ENCODE measurements at places on chromosomes 11 and 22.

- no peak for DNase-seq
Observed at GRCh38 chr11:111308140-111308539, 9.8 kb downstream of the POU2AF3 start.

DNA sequence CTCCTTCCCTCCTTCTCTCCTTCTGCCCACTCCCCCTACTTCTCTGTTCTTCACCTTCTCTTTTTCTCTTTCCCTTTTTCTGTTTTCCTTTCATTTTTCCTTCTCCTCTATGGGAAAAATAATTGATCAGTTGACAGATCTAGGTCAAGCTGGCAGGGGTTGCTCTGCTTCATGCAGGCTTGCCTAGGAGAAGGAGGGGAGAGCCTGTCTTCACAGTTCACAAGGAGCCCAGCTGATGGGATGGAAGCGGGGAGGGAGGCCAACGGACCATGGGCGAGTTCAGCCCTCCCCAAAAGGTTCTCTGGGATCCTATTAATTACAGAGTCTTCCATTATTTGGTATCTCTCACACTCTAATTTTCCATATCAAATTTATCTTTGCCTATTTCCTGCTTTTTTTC, 5.5 kb downstream of the NTM start:
- no peak for DNase-seq

DNA sequence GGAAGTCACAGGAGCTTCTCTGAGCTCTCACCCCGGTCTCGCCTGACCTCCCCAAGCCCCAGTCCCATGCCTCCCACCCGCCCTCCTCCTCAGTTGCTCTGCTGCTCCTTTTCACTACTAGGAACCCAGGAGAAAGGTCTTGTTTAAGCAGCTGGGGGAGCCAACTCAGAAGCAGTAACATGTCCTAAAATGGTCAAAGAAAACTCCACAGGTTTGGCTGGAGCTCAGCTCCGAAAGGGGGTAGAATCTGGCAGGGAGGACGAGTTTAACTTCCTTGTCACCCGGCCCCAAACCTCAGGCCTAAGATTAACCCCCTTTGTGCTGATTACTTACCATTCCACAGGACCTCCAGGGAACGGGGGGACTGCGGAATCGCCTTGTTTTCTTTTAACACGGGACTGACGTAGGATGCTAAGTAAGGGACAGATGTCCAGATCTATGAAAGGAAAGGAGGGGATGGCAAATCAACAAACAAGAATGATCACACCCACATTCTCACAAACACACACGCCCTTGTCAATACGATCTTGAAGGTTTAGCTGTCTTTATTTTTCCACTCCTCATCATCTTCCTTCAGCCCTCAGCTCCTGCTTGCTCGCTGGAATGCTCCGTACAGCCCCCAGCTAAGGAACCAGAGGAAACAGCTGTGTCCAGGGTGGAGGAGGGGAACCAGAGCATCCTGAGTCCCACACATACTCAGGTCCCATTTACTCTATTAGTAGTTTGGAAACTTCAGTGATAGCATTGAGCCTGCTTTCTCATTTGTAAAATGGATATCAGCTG, 13.5 kb downstream of the PCSK7 start:
- DNase-seq = no peak

DNA sequence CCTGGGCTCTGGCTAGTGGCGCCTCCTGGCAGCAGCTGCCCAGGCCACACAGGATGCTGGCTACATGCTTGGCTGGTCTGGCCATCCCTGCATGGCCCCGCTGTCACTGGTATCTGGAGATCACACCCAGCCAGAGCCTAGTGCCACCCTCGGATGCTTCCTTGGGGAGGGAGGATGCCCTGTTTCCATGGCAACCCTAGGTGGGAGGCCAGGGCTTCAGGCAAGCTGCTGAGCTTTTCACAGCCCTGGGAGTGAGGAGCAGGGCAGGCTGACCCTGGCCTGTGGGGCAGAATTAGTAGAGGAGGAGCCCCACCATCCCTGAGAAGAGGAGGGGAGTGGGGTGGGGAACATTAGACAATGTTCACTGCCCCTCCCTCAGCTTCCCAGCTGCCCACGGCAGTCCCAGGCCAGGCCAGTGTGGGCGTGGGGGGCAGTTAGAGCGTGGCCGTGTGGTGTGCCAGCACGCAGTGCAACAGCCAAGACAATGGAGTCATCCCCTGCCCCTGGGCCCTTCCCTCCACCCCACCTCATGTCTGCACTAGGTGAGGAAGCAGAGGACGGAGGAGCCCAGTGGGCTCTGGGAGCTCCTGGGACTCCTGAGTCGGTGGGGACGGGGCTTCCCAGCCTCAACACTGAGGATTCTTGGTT, 50.4 kb downstream of the PARVB start:
- DNase-seq = no peak

DNA sequence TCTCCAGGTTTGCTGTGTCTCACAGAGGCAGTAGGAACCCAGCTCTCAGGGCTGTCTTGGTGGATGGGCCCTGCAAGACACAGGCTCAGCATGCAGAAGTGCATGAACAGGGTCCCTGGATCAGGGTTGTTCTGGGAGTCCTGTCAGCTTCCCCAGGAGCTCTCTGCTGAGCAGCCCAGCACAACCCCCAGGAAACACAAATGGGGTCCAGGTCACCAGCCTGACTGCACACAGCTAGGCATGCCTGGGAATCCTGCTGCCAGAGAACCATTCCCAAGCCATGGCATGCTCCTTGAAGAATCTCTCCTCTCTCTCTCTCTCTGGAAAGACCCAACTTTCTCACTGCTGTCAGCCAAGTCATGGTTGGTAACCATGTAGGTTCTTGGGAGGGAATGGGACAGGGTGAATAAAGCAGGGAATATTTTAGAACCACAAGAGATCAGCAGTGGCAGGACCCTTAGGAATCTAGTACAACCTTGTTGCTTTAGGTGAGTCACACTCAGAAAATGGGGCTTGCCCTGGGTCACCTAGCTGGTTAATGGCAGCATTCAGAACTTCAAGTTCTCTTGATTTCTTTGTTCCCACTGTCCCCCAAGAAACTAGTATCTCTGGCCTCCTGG, 21.4 kb downstream of the TUB start:
- DNase-seq = no peak

DNA sequence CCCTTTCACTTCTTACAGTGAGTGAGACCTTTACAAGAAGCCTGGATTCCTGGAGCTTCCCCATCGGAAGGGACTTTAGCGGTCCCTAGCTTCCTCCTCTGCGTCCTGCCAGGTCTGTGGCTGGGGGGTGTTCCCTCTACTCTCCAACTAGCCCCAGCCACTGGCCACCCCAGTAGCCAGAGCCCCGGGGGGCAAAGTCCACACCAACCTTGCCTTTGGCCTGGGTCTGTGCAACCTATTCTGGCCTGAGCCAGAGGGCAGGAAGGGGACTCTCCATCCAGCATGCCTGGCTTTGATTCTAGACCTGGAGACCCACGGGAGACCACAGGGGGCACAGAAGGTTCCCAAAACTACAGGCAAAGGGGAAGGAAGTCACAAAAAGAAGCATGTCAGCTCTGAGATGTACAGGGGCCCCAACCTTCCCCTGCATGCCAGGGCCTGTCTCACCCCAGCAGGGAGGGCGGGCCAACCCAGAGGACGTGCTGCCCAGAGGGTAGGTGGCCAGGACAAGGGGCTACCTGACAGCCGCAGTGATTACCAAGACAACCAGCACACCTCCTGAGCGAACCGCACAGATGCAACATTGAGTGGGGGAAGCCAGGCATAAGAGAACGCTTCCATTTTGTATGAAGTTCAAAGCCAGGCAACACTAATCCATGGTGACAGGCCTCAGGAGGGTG, 52.4 kb downstream of the DSCAML1 start:
- no peak for DNase-seq

- no peak for DNase-seq
Observed at GRCh38 chr22:19082101-19082500, 40.1 kb downstream of the DGCR2 start.

GRCh38 chr11:934527-934926, 8.9 kb downstream of the AP2A2 start:
- DNase-seq = no peak

DNA sequence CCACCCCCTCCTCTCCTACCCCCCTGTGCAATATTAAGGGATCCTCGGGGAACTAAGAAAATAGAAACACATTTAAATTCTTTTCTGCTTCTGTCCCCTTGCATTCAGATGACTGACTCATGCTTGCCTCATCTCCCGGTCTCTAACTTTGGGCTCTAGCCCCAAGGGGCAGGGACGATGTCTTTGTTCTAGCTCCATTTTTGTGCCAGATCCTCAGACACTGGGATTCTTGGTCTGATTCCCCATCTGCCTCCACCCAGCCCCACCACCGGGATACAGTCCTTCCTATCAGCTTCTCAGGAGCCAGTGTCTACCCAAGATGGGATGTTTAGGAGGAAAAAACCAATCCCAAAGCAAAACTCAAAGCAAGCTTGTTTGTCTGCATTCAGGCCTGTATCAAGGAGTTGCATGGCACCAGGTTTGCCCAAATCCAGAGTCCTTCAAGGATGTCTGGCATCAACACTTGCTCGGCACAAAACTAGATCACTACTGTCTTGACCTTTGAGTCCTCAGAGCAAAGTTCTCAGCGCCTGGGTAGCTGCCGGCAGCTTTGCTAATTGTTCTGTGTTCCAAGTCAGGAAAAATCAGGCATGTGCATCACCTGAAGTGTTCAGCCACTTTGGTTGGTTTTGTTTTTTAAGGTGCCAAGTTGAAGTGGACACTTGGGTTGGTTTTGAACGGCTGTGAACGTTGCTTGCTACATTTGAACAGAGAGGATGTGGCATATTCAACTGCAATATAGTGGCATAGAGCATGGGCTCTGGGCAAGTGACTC, 212.8 kb downstream of the DSCAML1 start:
- no peak for DNase-seq

DNA sequence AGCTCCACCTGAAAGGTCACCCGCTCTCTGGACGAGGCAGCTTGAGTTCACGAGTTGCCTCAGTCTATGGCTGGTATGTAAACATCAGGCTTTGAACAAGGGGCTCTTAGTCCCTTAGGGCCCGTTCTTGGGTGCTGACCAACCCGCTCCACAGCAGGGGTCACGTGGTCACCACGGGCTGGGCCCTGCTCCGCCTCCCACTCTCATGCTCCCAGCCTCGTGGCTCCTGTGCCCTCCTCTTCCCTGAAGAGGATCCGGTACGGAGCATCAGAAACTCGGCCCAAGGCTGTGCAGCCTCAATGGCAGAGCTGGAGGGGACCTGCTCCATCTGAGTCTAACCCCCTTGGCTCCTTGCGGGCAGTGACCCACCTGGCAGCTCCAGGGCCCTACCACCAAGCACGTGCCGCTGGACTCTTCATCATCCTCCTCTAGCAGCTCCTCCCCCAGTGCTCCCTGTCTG, 54.2 kb upstream of the TTLL12 start:
- DNase-seq = no peak

DNA sequence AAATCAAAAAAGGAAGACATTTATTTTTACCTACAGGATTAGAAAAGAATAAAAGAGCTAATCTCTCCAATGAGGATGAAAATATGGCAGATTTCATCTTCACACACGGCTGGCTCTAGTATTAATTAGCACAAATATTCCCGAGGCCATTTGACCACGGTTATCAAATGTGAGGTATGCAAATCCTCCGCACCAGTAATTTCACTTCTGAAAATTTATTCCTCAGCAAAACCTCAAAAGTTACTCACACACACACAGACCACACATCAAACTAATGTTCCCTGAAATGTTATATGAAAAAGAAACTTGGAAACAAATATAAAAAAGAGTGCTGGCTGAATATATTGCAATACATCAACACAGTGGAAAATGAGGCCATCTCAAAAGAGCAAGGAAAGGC, 32.8 kb downstream of the CELSR1 start:
- DNase-seq = no peak

GRCh38 chr11:26556582-26556981, 15.5 kb downstream of the MUC15 start:
- no peak for DNase-seq

GRCh38 chr22:25067851-25068421, 115.4 kb downstream of the KIAA1671 start:
- peak; percentile 62 for DNase-seq

DNA sequence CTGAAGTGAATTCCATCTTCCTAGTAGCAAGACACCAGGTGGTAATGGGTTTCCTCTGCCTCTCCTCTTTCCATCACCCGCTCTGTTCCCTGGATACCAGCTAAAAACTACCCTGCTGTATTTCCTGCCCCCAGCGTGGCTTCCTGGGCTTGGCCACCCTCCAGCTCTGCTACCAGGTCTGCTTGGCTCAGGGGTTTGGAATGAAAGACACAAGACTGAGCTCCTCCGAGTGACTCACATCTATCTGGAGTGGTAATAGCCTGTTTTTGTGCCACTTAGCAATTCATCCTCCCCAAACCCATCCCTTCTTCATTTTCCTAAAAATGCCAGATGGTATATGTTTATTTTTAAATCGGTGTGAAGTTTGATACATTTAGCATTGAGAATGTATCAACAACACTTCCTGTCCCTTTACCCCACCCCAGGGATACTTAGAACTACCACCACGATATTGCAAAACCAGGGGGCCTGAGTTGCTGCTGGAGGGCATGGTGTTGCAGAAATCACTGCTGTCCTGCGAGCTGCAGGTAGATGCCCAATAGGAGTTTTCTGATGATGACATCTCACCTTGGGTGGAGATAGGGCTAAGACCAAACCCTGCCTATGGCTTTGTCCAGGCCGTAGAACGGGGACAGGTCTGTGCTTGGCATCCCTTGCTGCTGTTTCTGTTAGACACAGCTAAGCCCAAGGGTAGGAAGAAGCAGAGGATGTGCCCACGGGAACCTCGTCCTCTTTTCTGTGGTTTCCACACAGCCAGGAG, 7.5 kb upstream of the MICAL3 start:
- no peak for DNase-seq

- DNase-seq = no peak
Observed at GRCh38 chr22:36197514-36198146, 4.0 kb downstream of the APOL4 start.

- DNase-seq = peak; percentile 44
Observed at GRCh38 chr22:31333641-31334040, 12.5 kb downstream of the PATZ1 start.

DNA sequence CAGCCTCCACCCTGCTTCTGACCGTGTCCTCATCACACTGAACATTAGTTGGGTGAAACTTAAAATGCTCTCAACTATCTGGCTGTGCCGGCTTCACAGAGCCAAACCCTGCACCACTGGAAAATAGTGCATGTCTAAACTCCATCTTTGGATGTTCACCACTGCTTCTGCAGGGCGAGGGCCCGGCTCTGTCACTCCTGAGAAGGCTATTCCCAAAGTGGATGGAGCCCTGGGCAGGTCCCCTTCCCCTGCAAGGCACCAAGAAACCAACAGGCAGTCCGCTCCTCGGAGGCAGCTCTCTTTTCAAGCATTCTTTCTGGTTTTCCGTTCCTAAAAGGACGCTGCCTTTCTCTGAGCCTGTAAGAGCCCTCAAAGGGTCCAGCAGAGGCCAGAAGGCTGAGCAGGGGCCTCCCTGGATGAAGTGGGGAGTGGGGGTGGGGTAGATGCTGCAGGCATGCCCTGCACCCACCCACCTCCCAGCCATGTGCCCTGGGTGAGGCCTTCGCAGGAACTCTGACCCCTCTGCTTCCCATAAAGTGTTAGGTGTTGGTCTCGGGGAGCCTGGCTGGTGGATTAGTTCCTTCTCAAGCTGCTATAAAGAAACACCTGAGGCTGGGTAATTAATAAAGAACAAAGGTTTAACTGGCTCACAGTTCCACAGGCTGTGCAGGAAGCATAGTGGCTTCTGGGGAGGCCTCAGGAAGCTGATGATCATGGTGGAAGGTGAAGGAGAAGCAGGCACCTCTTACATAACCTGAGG, 23.3 kb downstream of the LINC01488 start:
- DNase-seq = no peak

Data from midbrain (tissue), 1 donor.